ENCODE measurements at places on chromosomes 7 and 10.

- no peaks in the 10 kb centered on the region for H3K27me3 ChIP-seq
- H3K36me3 ChIP-seq = peaks cover 16% of the 10 kb centered on the region
- no peak overlapping the region for H3K4me3 ChIP-seq
- H3K4me1 ChIP-seq = peaks cover 95% of the 10 kb centered on the region
Measured at GRCh38 chr10:62079885-62080559, 178.5 kb downstream of the ARID5B start.

GRCh38 chr10:97454330-97455036 is 8.5 kb downstream of the ZDHHC16 start:
- DNase-seq = no peak
- peaks cover 40% of the 10 kb centered on the region for H3K4me1 ChIP-seq
- H3K27ac ChIP-seq = peak overlapping the region; percentile 68
- no peaks in the 10 kb centered on the region for H3K27me3 ChIP-seq
- no peak overlapping the region for H3K4me3 ChIP-seq

DNA sequence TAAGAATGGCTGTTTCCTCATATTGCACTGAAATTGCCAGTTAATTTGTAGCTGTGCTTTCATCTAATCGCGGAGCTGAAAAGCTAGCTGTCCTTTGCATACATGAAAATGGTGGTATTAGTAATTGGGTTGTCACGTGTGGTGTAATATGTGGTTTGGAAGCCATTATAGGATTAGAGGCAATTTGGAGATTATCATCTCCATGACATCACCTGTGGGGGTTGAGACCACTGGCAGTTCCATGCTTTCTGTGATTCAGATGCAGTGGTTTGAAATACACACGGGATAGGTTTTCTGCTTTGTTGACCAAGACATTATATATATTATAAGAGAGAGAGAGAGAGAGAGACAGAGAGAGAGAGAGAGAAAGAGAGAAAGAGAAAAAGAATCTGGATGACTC is 180.8 kb downstream of the RAB11FIP2 start:
- H3K4me3 ChIP-seq = no peak overlapping the region
- no peaks in the 10 kb centered on the region for H3K36me3 ChIP-seq
- H3K4me1 ChIP-seq = no peaks in the 10 kb centered on the region

DNA sequence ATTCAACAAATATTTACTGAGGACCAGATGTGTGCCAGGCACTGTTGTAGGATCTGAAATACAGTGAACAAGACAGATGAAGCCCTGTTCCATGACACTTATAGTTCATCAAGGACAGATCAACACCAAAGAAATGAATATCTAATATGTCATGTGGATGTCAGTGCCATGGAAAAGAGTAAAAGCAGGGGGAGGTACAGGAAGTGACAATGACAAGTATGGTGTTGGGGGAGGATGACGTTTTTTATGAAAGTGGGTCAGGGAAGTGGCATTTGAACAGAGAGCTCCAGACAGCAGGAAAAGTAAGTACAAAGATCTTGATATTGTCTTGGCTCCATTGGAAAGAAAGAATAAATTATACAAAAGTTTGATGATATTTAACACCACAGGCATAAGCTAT is 7.0 kb upstream of the SFMBT2 start:
- H3K36me3 ChIP-seq = no peaks in the 10 kb centered on the region
- no peak overlapping the region for H3K4me3 ChIP-seq
- H3K4me1 ChIP-seq = no peaks in the 10 kb centered on the region
- H3K27me3 ChIP-seq = peaks cover 22% of the 10 kb centered on the region
- DNase-seq = no peak
- no peak overlapping the region for H3K27ac ChIP-seq

Measured in chondrocyte (in vitro differentiated cells).